ENCODE measurements at places on chromosomes 1 and 21.

DNA sequence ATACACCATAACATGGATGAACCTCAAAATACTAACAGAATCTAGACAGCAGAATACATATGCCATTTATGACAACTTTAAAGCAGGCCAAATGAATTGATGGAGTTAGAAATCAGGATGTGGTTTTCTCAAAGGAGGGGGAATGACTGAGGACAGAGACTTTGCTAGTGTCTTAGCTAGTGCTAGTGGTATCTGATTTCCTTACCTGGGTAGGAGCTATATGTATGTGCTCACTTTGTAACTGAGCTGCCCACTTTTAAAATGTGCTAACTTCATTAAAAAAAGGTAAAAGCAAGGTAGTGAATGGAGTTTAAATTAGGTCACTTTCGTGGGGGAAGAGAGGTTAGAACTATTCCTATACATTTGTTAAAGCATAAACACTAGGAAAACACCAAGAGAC, 2.6 kb downstream of the GTF2B start:
- DNase-seq: no peak

DNA sequence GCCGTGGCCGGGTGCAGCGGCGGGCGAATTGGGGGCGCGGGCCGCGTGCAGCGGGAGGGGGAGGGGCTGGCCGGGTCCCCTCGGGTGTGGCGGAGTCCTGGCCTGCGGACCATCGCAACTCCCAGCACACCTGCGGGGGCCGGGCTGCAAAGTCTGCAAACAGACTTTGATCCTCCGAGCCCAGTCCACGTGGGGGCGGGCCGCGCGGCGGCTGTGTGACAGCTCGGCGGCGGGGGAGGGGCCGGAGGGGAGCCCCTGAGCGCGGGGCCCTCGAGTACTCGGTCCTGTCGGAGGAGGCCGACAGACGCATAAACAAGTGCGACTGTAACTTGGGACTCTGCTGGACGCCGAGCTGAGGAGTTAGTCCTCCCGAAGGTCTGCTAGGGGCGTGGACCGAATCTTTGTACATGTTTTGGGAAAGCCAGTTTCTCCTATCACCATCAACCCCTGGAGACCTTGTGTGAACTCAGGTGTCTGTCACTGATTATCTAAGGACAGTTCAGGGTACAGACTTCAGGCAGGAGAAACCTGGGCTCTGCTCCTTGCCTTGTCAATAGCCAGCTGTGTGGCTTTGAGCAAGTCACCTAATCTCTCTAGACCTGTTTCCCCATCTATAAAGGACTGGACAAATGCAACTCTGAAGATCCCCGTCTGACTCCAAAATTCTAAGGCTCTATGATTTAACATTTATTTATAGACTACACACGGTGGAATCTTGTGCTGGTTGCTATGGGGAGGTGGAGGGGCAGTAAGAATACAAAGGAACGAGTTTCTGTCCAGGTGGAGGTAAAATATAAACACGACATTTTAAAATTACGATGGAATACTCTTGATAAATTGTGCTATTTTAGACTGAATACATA, 710 bp upstream of the SLC30A1 start:
- DNase-seq: peak; percentile 38

DNA sequence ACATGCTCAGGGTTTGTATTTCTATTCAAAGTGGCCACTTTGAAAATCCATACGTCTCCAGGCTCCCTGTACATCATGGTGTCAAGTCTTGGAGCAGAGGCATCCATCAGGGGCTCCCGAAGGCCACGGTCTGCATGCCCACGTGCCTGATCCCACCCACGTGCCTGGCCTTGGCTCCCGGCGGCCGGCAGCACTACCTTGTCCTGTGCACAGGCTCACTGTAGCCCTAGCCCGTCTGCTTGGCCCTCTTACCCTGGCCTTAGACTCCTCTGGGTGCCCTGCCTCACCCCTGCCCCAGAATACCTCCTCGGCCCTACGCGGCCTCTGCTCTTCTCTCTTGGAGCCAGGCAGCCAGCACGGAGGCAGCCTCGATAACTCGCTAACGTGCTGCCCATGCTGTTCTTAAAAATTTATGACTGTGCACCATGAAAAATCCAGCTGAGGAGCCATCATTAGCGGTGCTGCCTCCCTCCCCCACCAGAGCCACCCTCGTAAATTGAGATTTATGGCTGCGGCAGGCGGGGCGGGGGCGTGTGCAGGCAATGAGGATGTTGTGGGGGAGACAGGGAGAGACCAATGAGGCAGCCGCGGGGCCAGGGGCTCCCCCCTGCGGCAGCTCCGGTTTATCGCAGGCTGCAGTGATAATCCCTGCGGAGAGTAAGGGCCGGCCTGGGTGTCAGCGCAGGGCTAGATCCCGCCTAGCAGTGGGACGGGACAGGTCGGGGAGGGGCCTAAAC, 24.6 kb downstream of the DMAP1 start:
- peak; percentile 61 for DNase-seq

DNA sequence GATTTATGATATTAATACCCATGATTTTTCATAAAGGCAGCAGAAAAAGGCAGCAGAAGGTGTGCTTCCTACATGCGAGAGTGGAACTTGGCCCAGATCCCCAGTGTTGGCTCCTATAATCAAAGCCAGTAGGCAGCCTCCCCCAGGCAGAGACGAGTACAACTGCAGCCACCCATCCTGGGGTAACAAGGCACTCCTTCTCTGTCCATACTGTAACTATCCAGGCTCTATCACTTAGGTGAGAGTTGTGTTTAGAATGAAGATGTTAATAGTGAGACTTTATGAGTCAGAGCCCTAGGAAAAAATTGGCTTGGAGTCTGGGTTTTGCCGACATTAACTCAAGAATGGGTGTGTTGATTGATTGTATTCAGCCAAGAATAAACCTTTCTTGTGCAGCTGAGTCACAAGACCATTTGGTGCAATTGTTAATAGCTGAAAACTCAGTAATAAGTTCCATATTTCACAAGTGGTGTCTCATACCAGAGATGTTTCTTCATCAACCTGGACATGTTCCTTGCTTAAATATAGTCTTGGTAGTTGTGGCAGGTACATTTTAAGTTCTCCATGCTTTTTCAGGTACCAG, 322.3 kb downstream of the DUSP10 start:
- no peak for DNase-seq

- no peak for DNase-seq
Measured at GRCh38 chr1:230573658-230574057, 68.6 kb upstream of the COG2 start.

DNA sequence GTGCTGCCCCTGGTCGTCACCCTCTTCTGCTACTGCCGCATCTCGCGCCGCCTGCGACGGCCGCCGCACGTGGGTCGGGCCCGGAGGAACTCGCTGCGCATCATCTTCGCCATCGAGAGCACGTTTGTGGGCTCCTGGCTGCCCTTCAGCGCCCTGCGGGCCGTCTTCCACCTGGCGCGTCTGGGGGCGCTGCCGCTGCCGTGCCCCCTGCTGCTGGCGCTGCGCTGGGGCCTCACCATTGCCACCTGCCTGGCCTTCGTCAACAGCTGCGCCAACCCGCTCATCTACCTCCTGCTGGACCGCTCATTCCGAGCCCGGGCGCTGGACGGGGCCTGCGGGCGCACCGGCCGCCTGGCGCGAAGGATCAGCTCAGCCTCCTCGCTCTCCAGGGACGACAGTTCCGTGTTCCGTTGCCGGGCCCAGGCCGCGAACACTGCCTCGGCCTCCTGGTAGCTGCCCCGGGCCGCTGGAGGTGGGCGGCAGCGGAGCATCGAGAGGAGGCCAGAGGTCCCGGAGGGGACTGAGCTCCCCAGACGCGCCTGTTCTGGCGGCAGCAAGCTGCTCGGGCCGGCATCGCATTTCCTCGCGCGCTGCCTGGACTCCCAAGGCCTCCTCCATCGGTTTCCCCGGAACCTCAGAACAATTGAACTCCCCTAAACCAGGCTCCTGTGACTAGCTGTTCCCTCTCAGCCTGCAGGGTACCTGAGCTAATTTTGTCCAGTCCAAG, 1.1 kb downstream of the GPR25 start:
- DNase-seq: no peak

DNA sequence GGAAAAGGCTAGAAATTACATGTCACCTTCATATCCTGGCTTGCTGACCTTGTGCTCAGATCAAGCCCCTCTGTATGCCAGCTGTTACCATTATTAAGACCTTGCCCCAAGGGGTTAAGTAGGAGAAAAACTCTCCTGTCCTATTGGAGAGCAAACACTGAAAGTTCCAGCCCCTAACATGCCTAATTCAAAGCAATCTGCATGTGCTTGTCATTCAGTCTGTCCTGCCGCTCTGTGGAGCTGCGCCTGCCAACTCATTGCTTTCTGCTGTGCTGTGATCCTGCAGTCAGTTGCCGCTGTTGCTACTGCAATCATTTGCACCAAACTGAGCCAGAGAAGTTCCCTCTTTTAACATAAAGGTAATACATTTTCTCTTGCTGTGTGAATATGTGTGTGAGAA, 113.4 kb downstream of the DISP1 start:
- no peak for DNase-seq

GRCh38 chr1:25770541-25771220, 29.3 kb upstream of the SELENON start:
- no peak for DNase-seq

GRCh38 chr1:227318853-227319607, 738 bp upstream of the CDC42BPA start:
- DNase-seq: peak; percentile 39

GRCh38 chr1:9689011-9689706, 37.6 kb downstream of the PIK3CD start:
- peak; percentile 61 for DNase-seq
